Stimulated activated effector memory CD8-positive, alpha-beta T cell treated with anti-CD3 and anti-CD28 coated beads, Interleukin-12 subunit alpha, Interleukin-12 subunit beta, amount 100 ng/mL, for 72 hours (primary cell): ENCODE measurements at places on chromosomes 2 and 18.

GRCh38 chr18:47415881-47416280, 164.4 kb upstream of the SKOR2 start:
- no peak for DNase-seq

DNA sequence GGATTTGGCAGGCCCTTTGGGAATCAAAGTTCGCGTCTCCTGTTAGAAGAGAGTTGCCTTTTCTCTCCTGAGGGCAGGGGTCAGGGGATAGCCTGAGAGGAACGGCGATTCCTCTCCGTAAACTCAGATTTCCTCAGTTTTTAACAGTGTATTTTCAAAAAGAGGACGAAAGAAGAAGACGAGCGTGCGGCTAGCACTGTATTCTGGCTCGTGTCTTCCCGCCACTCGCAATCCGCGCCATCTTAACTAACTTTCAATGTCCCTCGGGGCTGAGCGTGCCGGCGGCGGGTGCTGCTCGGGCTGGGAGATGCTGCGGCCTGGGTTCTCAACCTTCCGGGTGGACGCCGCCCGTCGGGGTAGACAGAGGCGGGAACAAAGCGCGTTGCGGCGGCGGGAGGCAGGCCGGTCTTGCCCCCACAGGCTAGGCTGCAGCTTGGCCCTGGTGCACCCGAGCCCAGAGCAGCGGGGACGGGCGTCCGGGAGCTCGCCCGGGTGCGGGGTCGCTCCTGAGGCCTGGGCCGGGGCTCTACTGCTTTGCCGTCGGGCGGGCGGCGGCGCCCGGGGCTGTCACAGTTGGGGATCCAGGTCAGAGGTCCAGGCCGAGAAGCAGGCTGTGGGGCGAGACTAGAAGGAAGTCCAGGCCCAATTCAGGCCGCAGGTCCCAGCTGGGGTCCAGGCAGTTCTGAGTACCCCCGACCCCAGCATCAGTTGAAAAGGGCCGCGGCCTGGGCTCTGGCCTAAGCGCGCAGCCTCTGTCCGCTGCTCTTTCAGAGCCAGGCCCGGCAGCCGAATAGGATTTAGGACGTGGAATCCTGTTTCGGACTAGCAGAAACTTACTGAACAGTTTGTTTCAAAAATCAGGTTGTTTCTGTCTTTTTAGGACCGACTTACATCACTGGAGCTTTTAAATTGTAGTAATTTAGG, 11.8 kb downstream of the TBR1 start:
- DNase-seq: no peak

GRCh38 chr2:181626671-181627070, 30.2 kb downstream of the CERKL start:
- no peak for DNase-seq

- DNase-seq: no peak
Observed at GRCh38 chr2:86697551-86698104, 22.5 kb upstream of the RMND5A start.

DNA sequence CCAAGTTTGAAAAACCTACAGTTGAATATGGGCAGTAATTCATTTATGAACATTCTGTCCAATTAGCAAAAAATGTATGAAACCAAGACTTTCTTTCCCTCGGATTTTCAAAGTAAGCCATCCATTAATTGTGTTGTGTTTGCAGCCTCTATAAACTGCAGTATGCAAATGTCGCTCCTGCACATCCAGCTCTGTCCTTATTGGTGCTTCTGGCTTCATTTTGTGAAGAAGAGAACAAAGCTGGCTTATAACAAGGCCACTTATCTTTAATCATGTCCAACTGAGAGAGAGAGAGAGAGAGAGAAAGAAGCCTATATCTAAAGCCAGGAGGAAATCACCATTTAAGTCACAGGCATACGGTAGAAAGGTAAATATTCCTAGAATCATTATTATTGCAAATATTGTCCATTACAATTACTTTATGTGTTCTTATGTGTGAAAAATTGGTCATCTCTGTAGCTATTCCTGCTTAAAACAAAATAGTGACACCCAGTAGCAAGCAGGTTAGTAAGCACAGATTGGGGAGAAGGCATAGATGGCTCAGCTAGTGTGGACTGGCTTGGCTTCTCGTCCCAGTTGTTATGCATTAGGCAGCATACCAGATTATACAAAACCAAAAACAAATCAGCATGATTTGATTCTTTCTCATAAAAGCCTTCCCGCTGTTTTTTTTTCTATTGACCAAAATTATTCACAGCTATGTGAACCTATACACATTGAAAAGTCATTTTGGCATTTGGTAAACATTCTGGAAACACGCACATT, 726.4 kb upstream of the SOX11 start:
- DNase-seq: no peak

DNA sequence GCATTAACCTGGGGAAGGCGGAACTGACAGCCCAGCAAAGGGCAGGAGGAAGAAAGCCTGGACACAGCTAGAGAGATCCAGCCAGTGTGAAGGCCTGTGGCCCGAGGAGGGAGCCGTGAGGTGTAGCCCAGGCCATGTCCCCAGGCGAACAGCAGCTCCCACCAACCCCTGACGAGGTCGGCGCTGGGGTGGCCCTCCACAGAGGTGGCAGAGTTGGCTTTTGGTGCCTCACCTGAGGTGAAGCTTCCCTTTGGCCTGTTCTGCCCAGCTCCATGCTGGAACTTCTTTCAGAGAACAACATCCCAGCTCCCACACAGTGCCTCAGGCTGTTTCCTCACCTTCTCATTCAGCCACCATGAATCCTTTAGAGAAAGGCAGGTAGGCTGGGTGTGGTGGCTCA, 13.3 kb downstream of the TMEM177 start:
- no peak for DNase-seq

DNA sequence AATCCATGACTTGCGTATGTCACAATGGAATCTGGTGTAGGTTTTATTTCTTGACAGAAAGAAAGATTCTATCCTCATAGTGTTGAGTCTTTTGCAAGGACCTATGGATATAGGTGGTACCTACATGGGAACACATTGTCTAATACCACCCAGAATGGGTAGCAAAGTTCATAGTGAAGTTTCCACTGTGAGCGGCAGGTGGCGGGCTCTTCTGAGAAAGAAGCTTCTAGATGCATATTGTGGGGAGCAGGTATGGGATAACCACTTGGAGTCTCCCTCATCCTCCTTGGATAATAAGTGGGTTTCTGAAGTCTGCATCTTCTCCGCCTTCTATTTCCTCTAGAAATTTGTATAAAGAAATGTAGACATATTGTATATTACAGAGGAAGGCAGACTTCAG, 44.9 kb downstream of the LINC00305 start:
- DNase-seq: no peak

DNA sequence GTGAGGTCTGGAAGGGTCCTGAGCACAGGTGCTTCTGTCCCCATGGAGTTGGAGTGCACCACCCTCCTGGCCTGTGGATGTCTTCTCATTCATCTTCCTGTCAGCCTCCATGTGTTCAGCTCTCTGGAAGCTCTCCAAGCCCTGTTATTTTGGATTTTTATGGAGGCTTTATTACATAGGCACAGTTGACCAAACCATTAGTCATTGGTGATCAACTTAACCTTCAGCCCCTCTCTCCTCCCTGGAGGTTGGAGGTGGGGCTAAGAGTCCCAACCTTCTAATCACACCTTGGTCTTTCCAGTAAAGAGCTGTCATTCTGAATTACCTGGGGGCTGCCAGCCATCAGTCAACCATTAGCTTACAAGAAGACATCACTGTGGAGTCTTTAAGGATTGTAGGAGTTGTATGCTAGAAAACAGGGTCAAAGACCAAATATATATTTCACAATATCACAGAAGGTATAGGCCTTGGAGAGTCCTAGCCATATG, 7.5 kb upstream of the MCFD2 start:
- DNase-seq: no peak

DNA sequence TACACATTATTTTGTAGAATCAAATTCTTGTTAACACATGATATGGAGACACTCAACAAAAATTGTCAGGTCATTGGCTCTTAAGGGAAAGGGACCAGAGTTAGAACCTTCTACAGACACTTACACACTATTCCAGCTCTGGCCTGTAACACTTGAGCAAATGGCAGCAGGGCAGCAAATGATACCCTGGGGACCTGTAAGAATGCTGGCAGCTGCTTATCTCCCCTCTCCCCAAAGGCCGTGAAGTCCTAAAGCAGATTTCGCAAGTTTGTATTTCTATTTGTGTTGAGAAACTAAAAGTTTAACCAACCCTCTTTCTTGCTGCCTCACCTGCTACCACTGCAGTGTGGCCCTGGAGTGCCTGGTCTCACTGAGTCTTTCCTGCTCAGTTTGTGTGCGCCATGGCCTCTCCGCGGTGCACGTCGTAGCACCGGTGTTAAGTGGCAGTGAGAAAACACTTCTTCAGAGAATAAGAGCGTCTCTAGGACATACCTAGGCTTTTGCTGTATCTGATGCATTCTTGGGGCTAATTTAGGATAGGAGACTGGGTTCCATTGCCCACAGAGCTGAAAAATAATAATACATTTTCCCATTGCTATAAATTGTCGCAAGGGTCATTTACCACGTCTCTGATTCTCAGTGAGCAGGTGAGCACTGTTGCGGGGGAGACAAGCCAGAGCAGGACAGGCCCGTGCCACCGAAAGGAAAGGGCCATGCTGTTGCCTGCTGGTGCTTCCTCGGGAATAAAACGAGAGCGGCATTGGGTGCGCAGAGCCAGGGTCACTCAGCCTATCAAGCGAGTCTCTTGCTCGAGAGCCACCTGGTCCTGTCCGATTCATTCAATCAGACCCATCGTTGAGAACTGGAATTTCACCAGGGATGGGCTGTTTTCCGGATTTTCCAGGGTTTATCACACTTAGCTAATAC, 204.9 kb downstream of the PTGR3 start:
- no peak for DNase-seq

GRCh38 chr18:42045346-42045745, 90.3 kb downstream of the PIK3C3 start:
- DNase-seq: no peak

DNA sequence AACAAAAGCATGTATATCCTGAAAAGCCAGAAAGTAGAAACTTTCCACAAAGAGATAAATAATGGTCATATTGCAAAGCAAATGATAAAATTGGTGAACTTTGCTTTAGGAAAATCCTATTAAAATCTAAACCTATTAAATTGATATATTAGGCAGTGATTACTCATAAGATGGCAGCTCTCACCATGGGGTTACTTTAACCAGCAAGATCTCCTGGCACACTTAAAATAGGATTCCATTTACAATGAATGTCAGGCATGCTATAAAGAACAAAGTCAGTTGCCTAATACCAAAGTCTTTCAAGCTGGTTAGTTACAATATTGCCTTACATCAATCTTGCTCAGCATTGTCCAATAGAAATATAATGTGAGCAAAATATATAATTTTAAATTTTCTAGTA, 816.2 kb downstream of the BCL11A start:
- no peak for DNase-seq

GRCh38 chr18:67500522-67501205, 15.9 kb downstream of the DSEL start:
- no peak for DNase-seq

- no peak for DNase-seq
Observed at GRCh38 chr2:45606796-45607195, 4.3 kb downstream of the SRBD1 start.
